SW480 (cell line): ENCODE measurements at places on chromosomes 5 and 9.

GRCh38 chr5:140840978-140841962 lies at the start of gene PCDHA8:
TSS of gene PCDHA8 (plus strand) at chr5:140841187. CDS start at chr5:140841322, 135 bp downstream.
- peak; percentile 32 for DNase-seq

- no peak for DNase-seq
Measured at GRCh38 chr5:95989283-95990048, 27.8 kb upstream of the ELL2 start.

- DNase-seq, result no peak
Measured at GRCh38 chr5:90311401-90311800, 98.2 kb downstream of the CETN3 start.

DNA sequence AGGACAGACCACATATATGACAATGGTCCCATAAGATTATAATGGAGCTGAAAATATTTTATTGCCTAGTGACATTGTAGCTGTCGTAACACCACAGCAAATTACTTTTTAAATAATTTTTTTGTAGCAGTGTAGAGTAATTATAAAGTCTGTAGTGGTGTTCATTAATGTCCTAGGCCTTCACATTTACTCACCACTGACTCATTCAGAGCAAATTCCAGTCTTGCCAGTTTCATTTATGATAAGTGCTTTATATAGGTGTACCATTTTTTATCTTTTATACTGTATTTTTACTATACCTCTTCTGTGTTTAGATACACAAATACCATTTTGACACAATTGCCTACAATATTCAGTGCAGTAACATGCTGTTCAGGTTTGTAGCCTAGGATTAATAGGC lies 67.6 kb downstream of the TLE4 start:
- no peak for DNase-seq

DNA sequence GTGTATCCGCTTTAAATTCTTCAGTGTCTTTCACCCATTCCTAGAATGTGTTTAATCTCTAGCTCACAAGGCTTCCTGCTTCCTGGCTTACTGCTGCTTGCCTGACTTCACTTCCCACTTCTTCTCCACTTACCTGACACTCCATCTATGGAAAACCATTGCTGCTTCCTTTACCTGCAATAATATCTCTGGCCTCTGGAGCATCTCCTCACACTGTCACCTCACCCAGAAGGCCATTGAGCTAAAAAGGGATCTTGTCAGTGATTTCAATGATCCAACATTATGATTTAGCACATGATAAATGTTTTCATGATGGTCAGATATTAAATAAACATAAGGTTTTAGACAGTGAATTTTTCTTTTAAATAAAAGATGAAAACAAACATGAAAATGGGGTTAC lies 281.1 kb downstream of the MRPS30 start:
- DNase-seq, result no peak

- no peak for DNase-seq
Measured at GRCh38 chr5:139215107-139215975, 17.2 kb upstream of the SIL1 start.

GRCh38 chr9:131951905-131952304 lies 127.8 kb downstream of the MED27 start:
- DNase-seq, result no peak

- no peak for DNase-seq
Measured at GRCh38 chr9:1236061-1236460, 185.9 kb downstream of the DMRT2 start.

- no peak for DNase-seq
Measured at GRCh38 chr5:136056771-136057335, 28.1 kb downstream of the TGFBI start.

GRCh38 chr5:112626715-112627114 lies 111.0 kb upstream of the APC start:
- no peak for DNase-seq

DNA sequence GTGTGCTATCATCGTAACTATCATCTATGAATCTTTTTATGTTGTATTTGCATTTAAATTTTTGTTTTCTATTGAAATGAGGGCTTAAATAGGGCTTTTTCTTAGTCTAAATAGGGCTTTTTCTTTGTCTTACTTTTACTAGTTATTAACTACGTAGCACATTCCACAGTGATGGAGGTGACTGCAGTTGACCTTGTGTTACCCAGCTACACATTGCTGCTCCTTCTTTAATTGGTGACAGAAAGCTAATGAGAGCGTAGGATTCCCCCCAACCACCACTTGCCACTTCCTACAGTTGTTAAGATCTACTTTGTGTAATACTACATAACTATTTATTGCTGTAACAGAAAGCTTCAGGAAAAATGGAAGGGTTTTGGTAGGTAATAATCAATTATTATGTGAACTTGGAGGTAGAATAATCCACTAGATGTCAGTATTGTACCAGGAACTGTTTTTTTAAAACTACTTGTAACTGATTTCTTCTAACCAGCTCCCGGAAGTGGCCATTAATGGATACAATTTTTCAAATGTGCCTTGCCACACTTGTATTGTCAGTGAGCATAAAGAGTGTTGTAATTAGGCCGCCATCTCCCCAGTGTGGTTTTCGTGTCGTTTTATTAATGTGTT lies 18.0 kb downstream of the MTRR start:
- peak; percentile 47 for DNase-seq

DNA sequence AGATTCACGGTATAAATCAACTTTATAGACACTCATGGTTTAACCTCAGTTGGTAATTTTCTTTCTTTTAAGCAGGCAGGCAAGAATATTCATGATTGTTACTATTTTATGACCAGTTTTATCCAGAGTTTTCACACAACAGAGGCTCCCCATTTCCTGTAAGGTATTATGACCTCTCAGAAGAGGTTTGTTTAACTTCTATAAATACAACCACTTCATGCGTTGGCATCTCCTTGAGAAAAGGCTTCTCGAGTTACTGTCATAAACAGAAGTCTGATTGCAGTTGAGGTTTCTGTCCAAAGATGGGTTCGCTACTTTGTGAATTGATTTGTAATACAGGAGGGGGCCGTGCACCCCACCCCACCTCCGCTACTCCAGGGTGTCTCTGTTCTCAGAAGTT lies 55.3 kb downstream of the ENTREP1 start:
- no peak for DNase-seq

GRCh38 chr5:22542340-22542739 lies 310.8 kb downstream of the CDH12 start:
- DNase-seq, result no peak

- no peak for DNase-seq
Measured at GRCh38 chr9:84001621-84002020, 21.0 kb downstream of the RMI1 start.

DNA sequence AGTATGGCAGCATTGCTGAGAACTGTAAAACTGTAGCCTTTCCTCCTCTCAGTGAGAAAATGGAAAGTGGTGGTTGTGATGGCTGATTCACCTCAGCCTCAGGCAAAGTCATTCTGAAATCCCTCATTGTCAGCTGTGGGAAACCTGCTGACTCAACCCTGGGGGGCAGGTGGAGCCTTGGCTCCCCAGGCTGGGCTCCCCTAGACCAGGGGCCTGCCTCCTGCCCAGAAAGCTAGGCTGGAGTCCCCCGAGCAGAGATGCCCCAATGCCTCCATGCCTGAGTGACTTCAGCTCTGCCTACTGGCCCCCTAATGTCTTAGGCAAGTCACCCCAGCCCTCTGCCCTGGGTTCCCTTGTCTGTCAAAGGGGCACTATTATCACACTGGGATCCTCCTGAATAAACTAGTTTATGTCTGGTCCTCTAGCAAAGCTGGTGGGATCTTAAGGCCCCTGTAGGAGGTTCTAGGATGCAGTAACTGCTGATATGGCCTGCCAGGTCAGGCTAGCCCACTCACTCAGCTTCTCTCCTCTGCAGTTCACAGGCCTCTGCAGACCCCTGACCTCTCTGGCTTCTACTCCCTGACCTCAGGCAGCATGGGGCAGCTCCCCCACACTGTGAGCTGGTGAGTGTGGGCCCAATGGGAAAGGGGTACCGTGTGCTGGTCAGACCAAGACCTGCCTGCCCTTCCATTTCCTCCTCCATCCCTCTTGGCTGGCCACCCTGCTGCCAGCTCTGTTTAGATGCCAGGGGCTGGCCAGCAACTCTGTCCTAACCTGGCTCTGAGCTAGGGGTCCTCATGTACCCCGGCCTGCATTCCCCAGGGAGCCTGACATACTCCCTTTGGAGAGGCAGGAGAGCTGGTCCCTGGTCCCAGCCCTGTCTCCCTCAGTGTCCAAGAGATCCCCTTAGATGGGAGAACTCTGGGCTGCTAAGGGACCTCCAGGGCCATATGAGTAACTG lies 24.2 kb downstream of the TCF7 start:
- no peak for DNase-seq

DNA sequence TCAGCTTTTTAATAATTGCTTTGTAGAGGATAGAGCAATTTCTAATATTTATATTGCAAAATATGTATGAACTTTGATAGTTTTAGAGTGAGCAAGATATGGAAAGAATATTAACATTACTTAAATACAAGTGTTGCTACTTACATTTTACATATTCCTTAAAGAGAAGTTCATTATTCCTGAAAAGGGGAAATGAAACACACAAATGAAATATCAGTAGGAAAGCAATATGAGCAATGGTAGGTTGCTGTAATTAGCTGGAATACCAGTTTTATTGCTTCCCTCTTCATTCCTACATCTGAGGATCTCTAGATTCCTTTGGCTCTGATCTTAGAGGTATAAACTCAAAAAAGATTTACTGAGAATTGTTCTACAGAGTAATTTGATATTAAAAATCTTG lies 414.1 kb downstream of the FAM170A start:
- DNase-seq, result no peak

- DNase-seq, result no peak
Measured at GRCh38 chr9:6000955-6001354, 14.5 kb downstream of the RANBP6 start.

GRCh38 chr5:74355041-74355824 lies 285.3 kb downstream of the ENC1 start:
- DNase-seq, result no peak

GRCh38 chr5:115941051-115941675 lies 21.1 kb upstream of the LVRN start:
- peak; percentile 36 for DNase-seq

DNA sequence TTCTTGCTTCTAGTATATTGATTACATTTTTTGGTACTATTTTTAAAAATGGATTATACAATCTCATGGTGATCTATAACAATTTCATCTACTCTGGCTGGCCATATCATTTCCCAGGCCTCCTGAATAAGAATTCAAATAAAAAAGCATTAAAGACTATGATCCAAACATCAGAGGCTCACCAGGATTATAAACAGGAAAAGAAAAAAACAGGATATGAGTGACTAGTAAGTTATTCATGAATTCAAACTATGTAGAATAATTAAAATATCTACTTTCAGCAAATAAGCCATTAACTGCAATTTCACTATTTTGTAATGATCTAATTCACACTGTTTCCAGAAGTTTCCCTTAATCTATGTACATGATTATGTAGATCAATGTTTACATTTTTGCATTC lies 293.1 kb upstream of the CDH6 start:
- no peak for DNase-seq

DNA sequence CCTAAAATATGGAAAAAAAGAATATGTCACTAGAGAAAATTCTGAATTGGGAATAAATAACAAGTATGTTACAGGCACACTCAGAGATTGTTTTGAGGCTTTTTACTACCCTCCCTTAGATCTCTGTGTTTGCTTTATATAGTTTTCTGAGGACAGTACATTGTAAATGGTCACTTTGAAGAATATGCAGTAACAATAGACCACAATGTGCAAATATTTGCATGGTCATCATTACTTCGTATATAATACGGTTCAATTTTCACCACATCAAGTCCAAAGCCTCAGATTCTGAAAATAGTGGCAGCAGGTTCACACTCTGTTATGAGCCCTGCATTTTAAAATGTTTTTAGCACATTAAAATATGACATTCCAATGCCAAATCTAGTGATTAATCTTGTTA lies 238.6 kb downstream of the ADAMTS6 start:
- no peak for DNase-seq

GRCh38 chr5:39712316-39713249 lies 287.8 kb upstream of the DAB2 start:
- DNase-seq, result no peak

DNA sequence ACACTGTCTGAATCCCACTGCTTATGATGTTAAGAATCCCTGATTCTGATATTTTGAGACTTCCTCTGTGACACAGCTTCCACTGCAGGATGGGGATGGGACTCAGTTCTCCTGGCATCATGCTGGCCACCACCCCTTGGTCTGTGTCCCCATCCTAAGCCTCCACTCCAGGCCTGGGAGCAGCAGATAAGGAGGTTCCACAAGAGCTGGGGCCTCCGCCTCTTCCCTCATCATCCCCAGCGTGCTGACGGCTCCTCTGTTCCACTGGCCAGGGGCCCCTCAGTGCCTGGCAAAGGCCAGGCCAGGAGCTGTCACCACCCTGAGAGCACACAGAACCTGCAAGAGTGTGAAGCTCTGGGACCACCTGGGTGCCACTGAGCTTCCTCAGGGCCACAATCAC lies 40.6 kb downstream of the CAMK2A start:
- DNase-seq, result no peak

GRCh38 chr5:172632346-172633092 lies 8.5 kb upstream of the NEURL1B start:
- DNase-seq, result no peak

- DNase-seq, result no peak
Measured at GRCh38 chr5:148403344-148403743, 19.6 kb downstream of the FBXO38 start.

DNA sequence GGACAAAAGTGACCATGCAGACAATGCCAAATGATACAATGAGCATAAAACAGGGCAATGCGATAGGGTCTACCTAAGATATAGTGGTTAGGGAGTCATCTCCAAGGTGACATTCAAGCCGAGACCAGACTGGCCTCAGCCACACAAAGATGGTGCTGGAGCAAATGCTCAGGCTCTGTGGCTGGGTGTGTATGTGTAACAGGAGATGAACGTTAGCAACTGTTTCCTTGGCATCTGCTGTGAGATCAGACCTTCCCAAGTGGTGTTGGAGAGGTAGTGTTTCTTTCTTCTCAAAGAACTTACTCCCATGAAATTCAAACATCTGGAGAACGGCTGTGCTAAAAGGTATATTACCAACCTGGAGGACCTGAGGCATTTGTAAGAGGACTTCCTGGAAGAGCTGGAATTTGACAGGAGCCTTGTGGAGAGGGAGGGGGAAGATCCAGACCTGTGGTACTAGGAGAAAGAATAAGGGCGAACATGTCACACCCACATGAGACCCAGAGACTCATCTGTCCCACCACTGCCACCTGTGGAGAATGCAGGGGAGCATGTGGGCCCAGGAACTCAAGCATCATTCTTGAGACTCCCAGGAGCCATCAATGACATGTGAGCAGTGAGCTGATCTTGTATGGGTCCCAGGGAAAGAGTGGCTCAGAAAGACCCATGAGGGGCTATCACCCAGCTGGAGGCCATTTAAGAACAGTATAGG lies 21.4 kb upstream of the ANXA6 start:
- no peak for DNase-seq

- DNase-seq, result peak; percentile 36
Measured at GRCh38 chr9:111621895-111622480, 9.1 kb upstream of the DNAJC25 start.
